HL-60 (cell line): ENCODE measurements at places on chromosomes 7 and 10.

DNA sequence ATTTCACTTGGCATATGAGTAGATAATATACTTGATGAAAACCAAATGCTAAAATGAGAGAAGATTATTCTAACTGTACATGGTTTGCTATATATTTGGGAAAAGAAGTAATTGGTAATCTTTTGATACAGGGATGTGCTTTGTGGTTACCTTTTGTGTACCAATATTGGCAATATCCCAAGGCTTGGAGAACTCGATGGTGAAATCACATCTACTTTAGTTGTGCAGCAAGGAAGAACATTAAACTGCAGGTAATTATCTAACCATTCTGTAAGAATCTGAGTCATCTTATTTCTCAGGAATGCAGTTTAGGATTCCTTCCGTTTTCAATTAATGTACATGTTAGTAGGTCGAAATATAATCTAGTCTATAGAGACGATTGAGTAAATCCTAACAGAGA lies 64.1 kb downstream of the SRI start:
- no peak for DNase-seq

- DNase-seq, result no peak
Observed at GRCh38 chr10:99765672-99766301, 16.7 kb upstream of the ABCC2 start.

DNA sequence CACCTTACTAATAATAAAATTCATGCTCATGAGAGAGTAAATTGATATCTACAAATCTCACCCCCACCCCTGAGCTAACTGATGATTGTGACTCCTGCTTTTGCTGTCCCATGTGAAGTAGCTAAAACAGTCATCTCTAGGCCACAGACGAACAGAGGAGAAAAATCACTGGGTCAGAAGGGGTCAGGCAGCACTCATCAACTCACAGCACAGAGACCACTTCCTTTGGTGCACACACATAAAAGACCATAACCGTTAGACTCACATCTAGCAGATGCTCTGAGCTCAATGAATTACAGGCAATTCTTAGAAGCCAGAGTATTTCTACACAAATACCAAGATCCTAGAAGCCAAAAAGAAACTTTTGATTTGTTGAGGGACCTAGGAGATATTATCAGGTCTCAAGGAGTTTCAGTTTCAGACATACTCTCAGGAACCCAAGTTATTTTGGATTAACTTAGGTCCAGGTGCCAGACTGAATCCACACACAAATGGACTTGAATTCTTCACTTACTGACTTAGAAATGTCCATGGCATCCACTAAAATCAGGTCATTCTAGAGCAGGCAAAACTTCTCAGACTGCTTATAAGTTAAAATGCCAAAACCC lies 65.0 kb upstream of the TES start:
- no peak for DNase-seq

DNA sequence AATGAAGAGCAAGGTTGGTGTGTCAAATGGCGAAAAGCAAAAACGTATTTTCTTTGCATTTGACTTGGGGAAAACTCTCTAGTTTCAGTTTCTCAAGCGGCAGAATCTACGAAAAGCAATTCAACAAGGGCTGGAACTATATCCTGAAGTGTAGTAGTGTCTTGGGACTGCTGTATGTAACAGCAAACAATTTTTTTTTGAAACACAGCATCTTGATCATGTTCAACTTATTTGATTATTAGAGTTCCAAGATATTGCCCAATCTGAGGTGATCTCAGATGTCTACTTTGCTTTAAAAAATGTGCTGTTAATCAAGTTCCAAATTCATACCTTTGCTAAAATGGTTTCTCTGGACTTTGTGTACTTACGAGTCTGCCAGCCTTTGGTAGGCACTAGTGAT lies 120.6 kb downstream of the ZWINT start:
- no peak for DNase-seq

DNA sequence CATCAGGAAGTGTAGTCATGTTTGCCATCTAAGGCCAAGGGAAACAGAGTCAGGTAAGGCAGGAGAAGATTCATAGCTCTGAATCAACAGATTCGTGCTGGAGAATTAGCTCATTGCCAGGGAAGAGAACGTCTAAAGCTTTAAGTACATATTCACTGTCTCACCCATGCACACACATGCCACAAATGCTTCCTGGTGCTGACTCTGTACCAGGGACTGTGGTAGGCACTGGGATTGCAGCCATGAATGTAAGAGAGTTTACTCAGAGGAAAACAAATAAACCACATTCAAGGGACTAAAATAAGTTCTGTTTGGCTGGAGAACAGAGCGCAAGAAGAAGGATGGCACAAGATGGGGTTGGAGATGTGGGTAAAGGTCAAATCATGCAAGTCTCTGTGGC lies 89.8 kb upstream of the HPS1 start:
- no peak for DNase-seq

- no peak for DNase-seq
Observed at GRCh38 chr7:50953820-50954219, 171.1 kb upstream of the GRB10 start.

DNA sequence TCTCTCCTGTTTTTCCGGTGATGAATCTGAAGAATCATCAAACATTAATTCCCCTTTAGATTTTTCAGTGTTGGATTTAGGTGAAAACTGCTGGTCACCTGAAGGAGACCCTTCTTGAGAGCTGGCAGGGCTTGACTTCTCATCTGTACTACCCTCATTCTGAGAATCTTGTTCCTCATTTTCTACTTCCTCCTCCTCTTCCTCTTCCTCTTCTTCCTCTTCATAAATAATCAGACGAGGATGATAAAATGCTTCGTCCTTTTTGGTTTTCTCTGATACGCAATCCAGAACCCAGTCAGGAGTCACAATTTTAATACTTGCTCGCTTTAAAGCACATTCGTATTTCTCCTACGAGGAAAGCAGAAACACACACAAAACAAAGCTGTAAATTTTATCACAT lies 26.9 kb downstream of the PAXIP1 start:
- no peak for DNase-seq

- no peak for DNase-seq
Observed at GRCh38 chr7:107989618-107990373, 13.2 kb downstream of the LAMB1 start.

DNA sequence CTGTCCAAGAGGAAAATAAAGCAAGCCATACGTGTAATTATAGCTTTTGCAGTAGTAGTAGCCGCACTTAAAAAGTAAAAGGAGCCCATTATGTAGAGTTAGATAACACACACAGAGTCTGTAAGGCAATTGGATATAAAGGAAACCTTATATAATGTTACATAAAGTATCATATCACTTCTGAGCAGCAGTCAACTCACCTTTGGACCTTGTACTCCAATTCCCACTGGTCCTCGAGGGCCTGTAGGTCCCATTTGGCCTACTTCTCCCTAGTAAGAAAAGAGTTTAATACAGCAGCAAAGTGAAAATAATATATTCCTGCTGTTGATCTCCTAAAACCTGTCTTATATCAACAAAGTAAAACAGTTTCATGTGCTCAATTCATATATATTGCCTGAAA lies 83.6 kb downstream of the COL28A1 start:
- no peak for DNase-seq

DNA sequence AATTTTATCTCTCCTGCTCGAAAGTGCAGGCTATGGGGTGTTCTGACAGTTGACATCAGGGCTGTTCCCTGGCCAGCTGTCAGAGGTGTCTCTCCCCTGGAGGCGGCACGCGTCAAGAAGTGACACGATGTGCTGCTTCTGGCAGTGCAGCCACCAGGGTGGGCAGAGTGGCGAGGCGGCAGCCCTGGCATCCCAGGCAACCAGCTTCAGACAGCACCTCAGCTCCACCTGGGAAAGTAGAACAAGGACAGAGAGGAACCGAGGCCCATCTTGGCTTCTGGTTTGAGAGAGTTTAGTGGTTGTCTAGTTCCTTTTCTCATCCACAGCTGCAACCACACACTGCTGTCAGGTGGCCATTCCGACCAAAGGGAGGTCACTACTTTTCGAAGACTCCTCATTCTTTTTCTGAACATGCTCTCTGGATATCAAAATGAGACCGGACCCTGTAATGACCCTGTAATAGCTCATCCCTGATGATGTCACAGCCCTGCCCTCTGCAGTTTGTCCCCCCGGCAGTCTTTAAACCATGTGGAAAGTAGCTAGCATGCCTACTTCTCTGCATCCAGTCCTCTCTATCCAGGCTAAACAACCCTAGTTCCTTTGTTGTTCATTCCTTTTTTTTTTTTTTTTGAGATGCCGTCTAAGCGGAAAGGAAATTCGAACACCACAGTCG lies 381.0 kb upstream of the NRP1 start:
- DNase-seq, result peak; percentile 35

GRCh38 chr7:49260538-49260937 lies 336.2 kb downstream of the CDC14C start:
- no peak for DNase-seq

DNA sequence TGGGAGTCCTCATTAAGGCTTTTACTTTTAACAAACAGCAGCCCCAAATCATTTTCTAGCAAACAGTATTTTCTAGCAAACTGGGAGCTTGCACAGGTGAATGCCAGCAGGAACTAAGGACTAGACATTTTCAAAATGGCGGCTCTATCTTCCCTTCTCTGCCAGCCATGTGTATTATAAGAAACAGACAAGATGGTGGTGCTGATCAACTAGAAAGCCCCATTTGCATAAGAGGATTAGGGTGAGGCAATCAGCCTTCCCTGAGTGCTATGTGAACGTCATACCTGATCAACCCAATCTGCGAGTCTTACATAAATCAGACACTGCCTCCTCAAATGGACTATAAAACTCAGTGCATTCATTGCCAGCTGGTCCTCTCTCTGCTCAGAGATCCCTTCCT lies 479.6 kb downstream of the IPMK start:
- DNase-seq, result no peak

GRCh38 chr10:75480374-75480773 lies 49.0 kb downstream of the LRMDA start:
- DNase-seq, result no peak

GRCh38 chr10:88178758-88179157 lies 315.3 kb downstream of the PTEN start:
- no peak for DNase-seq

DNA sequence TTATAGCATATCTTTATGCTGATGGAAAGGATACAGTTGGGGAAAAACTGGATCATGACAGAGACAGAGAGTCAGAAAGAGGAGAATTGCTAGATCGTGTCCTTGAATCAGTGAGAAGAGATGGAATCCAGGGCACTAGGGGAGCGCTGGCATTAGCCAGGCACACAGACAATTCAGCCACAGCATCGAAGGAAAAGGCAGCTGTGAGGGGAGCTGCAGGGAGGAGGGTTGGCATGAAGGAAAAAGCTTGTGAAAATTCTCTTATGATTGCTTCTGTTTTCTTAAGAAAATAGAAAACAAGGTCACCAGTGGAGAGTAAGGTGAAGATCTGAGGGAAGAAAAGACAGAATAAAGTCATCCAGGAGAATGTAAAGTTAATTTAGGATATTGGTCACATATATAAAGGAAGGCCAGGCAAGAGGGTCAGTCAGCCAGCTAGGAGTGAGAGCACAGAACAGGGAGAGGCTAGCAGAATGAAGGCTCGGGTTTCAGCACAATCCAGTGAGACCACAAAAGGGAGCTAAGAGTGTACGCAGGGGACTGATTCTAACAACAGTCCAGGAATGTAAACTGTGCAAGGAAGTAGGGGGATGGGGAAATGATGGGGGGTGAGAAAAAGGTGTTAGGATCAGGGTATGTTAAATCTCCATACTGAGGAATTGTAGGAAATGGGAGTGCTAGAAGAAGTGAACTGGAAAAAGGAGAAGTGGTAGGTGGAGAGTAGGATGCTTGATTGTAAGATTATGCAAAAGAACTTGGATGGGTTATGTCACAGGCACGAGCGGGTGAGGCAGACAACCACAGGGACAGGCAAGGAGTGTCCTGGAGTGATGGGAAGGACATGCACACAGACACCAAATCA lies 112.0 kb downstream of the RNF32 start:
- no peak for DNase-seq

GRCh38 chr10:14557567-14557966 lies 217.1 kb downstream of the FAM107B start:
- no peak for DNase-seq

DNA sequence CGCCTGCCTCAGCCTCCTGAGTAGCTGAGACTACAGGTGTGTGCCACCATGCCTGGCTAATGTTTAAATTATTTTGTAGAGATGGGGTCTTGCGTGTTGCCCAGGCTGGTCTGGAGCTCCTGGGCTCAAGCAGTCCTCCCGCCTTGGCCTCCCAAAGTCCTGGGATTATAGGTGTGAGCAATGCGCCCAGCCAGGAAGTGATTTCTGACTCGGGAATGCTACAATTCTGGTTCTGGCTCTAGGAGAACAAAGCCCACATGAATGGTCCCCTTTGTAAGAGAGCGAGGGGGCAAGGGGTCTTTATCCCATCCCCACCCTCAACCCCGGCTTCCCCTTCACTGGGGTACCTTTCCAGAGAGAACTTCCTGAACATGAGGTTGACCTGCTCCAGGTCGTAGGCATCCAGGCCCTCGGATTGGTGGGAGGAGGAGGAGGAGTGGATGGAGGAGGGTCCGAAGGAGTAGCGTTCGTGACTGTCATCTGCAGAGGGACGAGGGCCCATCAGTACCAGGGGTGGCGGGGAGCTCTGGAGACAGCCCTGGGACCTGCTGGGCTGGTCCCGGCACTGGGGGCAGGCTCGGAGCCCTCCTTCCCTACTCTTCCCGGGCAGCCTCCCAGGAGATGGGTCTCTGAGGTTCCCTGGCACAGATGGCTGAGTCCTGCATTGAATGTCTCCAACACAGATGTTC lies 79.9 kb upstream of the GNA12 start:
- no peak for DNase-seq

- peak; percentile 89 for DNase-seq
Observed at GRCh38 chr7:139854124-139854511, 25.1 kb downstream of the TBXAS1 start.

- DNase-seq, result no peak
Observed at GRCh38 chr10:80158126-80158525, 25.6 kb downstream of the PLAC9 start.

DNA sequence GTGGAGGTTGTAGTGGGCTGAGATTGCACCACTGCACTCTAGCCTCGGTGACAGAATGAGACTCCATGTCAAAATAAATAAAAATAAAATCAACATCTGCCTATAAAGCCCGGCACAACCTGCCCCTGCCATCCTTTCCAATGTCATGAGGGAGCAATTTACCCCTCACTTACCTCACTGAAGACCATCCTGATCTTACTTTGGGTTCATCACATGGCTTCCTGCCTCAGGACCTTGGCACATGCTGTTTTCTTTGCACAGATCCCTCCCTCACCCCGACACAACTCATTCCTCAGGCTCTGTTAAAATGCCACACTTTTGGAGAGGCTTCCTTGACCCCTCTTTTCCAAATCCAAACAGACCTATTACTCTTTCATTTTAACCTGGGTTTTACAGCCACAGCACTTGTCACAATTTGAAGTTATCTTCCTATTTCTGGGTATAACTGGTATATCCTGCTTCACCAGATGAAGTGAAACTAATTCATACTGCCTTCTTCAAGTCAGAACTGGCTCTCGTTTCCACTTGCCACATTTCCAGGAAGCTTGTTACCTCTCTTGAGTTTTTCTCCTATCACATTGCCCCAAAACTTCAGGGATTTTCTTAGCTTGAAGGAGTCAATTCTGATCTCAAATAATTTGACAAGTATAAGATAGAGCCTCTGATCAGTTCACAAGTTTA lies 69.3 kb upstream of the PARD3 start:
- DNase-seq, result no peak
